Activated CD8-positive, alpha-beta T cell treated with anti-CD3 and anti-CD28 coated beads for 36 hours (primary cell): ENCODE measurements at places on chromosomes 11 and 22. TPM values are rescaled to one million over a fixed set of nuclear protein-coding genes. Genes with fewer than 3 reads are reported as not detected.

Gene BRSK2
- total RNA-seq: 1.1 TPM

Gene KCNJ5
- total RNA-seq: not detected

Gene CSNK2A3
- 5.4 TPM for total RNA-seq

Gene WBP2NL
- 0.43 TPM for total RNA-seq

Gene TSSK2
- not detected for total RNA-seq

Gene FZD4
- 0.16 TPM for total RNA-seq
